ENCODE measurements at places on chromosomes 1 and 21.

DNA sequence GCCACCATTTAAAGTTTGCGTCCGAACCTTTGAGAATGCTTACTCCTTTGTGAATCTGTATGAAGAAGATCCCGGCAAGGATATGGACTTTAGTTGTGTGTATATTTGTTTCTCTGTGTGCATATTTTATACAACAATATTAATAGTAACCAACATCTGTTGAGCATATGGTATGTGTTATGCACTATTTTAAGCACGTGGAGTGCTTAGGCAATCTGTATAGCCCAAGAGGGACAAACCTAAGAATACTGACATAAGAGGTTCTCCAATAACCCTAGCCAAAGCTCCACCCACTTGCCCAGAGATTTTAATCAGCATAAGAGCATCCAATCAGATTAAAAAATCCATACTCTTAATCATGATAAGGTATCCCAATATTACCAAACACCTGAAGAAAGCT lies 92.7 kb downstream of the MAB21L3 start:
- no peak for DNase-seq

DNA sequence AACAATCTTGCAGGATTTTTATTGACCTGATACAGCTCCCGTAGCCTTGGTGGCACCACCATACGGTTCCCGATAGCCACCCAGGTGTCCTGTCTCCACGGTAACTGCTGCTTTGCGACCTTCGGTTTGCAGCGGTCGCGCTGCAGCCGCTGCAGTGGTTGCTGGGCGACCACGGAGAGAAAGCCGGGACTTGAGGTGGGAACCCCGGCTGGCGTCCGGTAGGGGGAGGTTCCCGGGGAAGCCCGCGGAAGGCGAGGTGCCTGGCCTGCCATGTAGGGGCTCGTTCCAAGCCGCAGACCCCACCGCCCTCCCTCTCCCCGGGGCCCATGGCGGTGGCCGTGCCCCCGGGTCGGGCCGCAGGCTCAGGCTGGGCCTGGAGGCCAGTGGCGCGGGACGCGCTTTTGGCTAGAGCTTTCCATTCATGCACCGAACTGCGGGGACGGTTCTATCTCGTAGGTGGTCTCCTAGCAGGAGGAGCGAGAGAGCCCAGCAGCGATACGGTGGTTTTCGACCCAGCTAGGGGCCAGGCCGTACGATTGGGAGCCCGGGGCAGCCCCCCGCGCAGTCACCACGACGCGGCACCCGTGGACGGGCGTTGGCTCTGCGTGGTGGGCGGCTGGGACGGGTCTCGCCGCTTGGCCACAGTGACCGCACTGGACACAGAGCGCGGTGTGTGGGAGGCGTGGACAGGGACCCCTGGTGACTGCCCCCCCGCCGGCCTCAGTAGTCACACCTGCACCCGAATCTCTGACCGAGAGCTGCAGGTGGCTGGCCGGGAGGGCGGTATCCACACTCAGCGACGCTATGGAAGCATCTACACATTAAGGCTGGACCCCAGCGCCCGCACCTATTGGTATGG lies at the start of gene KLHDC9:
Gene KLHDC9, plus strand, starts transcription at position 152 of the 859 bp plus-strand sequence. Its CDS starts 175 bp downstream, at position 327.
- peak; percentile 67 for DNase-seq

- DNase-seq: no peak
Observed at GRCh38 chr21:45998871-45999580, 17.5 kb downstream of the COL6A1 start.

- no peak for DNase-seq
Observed at GRCh38 chr1:151729966-151730291, 8.6 kb downstream of the RIIAD1 start.

DNA sequence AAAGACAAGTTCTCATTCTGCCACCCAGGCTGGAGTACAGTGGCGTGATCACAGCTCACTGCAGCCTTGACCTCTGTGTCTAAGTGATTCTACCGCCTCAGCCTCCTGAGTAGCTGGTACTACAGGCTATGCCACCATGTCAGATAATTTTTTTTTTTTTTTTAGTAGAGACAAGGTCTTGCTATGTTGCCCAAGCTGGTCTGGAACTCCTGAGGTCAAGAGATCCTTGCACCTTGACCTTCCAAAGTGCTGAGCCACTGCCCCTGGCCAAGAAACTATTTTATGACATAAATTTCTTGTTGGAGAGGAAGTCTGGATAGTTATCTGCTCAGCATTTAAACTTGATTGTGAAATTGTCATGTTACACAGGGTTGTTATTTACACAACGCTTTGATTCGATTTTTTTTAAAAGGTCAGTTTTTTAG lies 2.1 kb downstream of the SCCPDH start:
- DNase-seq: no peak

GRCh38 chr1:245264226-245264625 lies 109.4 kb downstream of the KIF26B start:
- no peak for DNase-seq

GRCh38 chr1:81731989-81732388 lies 68.7 kb upstream of the ADGRL2 start:
- no peak for DNase-seq

DNA sequence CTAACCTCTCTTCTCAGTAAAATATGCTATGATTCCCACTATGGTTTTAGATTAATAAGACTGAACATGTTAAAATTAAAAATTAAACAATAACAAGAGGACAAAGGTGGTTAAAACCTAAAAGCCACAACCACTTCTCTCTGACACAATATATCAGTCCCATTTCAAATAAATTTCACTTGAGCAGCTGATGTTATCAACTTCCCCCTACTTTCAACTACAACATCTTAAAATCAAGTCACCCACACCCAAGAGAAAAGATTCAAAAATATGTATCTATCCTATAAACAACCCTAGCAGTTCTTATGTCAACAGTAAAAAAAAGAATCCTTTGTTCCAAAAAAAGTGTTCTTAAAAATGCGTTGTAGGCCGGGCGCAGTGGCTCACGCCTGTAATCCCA lies 7.5 kb downstream of the PUM1 start:
- no peak for DNase-seq

GRCh38 chr1:21936366-21937031 lies 611 bp downstream of the HSPG2 start:
- no peak for DNase-seq

Measured in NCI-H2081 treated with DMSO at 0.1 percent for 48 hours (cell line).